ENCODE measurements at places on chromosomes 1 and 21. TPM values are rescaled to one million over a fixed set of nuclear protein-coding genes. Genes with fewer than 3 reads are reported as not detected.

CFAP45 gene
- 1.0 TPM for total RNA-seq

- H3K36me3 ChIP-seq = no peaks in the 10 kb centered on the region
- no peak overlapping the region for H3K27ac ChIP-seq
- peaks cover 38% of the 10 kb centered on the region for H3K4me1 ChIP-seq
- H3K27me3 ChIP-seq = peaks cover 6% of the 10 kb centered on the region
- DNase-seq = no peak
- H3K4me3 ChIP-seq = no peak overlapping the region
These were observed 36.7 kb upstream of the KIRREL1 start for GRCh38 chr1:157956732-157957131.

DNA sequence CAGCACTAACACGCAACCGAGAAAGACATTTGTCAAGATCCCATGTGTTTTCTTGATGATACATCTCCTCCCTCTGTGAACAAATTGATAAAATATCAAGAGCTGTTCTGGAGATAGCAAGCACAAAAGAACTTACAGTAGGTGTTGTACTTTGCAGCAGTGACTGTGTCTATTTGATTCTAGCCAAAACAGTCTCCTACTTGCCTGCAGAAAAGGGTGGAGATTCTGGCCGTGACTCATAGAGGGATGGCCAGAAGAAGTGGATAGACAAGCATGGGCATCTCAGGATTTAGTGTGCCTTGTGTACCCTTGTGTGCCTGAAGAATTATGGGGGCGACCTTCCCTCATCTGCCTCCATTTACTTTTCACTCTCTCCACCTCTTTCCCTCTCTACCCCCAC is 458.4 kb upstream of the LRRC7 start:
- DNase-seq = no peak
- H3K4me1 ChIP-seq = peaks cover 3% of the 10 kb centered on the region
- H3K4me3 ChIP-seq = no peak overlapping the region
- no peaks in the 10 kb centered on the region for H3K36me3 ChIP-seq
- no peaks in the 10 kb centered on the region for H3K27me3 ChIP-seq
- H3K27ac ChIP-seq = no peak overlapping the region

- no peak overlapping the region for H3K27ac ChIP-seq
- H3K36me3 ChIP-seq = no peaks in the 10 kb centered on the region
- H3K27me3 ChIP-seq = no peaks in the 10 kb centered on the region
- H3K4me3 ChIP-seq = no peak overlapping the region
- peaks cover 11% of the 10 kb centered on the region for H3K4me1 ChIP-seq
- no peak for DNase-seq
These were observed 709.0 kb downstream of the USP25 start for GRCh38 chr21:16438761-16439160.

DNA sequence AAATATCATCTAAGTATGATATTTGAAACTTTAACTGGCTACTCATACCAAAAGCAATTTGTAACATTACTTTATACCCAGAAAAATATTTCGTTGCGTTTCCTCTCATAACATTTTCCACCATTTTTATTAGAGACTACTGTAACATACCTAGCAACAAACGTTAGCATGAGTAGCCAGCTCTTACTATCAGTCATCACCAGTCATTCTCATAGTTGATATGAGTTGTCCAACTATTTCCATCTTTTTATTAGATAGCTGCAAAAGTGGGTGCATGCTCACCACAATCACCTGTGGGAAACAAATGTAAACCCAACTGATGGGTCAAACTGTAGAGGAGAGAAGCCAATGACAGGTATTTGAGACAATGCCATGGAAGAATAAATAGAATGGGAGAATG is 114.6 kb downstream of the AKT3 start:
- H3K36me3 ChIP-seq = no peaks in the 10 kb centered on the region
- H3K27ac ChIP-seq = no peak overlapping the region
- H3K27me3 ChIP-seq = no peaks in the 10 kb centered on the region
- DNase-seq = no peak
- H3K4me3 ChIP-seq = no peak overlapping the region

OR6K3 gene
- total RNA-seq = not detected

DNAJC16 gene
- 37.7 TPM for total RNA-seq

ETV3L gene
- 0.67 TPM for total RNA-seq

SLC26A9 gene
- total RNA-seq = 2.9 TPM

DNA sequence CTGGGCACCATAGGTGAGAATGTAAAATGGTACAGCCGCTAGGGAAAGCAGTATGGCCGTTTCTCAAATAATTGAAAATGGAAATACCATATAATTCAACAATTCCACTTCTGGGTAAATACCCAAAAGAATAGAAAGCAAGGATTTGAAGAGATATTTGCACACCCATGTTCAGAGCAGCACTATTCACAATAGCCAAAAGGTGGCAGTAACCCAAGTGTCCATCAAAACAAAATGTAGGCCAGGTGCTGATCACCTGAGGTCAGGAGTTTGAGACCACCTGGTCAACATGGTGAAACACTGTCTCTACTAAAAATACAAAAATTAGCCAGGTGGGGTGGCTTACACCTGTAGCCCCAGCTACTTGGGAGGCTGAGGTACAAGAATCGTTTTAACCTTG is 62.1 kb downstream of the OLIG1 start:
- H3K27ac ChIP-seq = no peak overlapping the region
- no peaks in the 10 kb centered on the region for H3K36me3 ChIP-seq
- no peak for DNase-seq
- H3K4me1 ChIP-seq = peaks cover 8% of the 10 kb centered on the region

GRCh38 chr1:119294199-119294598 is 74.4 kb upstream of the HAO2 start:
- no peak overlapping the region for H3K27ac ChIP-seq
- H3K4me1 ChIP-seq = peaks cover 22% of the 10 kb centered on the region
- H3K4me3 ChIP-seq = no peak overlapping the region
- DNase-seq = no peak
- H3K36me3 ChIP-seq = no peaks in the 10 kb centered on the region

PRKACB gene
- 101 TPM for total RNA-seq

PRAMEF18 gene
- not detected for total RNA-seq

BACE2 gene
- 15.6 TPM for total RNA-seq

CAPN9 gene
- total RNA-seq = 8.7 TPM

DNA sequence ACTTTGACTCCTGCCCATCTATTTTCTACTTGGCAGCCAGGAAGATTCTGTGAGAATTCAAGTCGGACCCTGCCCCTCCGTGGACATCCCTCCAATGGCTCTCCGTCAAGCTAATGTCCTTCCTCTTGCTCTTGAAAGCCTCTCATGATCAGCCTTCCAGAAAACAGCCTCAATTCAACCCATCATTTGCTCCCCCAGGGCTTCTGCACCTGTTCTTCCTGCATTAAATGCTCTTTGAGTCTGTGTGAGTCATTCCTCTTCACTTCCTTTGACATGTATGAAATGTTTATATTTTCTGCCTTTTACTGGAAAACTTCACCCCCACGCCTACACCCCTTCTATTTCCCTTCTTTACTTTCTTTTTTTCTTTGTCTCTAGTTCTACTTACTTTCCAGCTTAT is 734.1 kb upstream of the ZP4 start:
- no peaks in the 10 kb centered on the region for H3K4me1 ChIP-seq
- no peak overlapping the region for H3K27ac ChIP-seq
- no peak overlapping the region for H3K4me3 ChIP-seq
- no peaks in the 10 kb centered on the region for H3K27me3 ChIP-seq
- no peak for DNase-seq
- H3K36me3 ChIP-seq = no peaks in the 10 kb centered on the region

NRDC gene
- total RNA-seq = 200 TPM

- H3K27me3 ChIP-seq = peaks cover 17% of the 10 kb centered on the region
- no peak overlapping the region for H3K4me3 ChIP-seq
- H3K27ac ChIP-seq = no peak overlapping the region
- H3K36me3 ChIP-seq = no peaks in the 10 kb centered on the region
These were observed 47.0 kb downstream of the NEK2 start for GRCh38 chr1:211628417-211628816.

DNA sequence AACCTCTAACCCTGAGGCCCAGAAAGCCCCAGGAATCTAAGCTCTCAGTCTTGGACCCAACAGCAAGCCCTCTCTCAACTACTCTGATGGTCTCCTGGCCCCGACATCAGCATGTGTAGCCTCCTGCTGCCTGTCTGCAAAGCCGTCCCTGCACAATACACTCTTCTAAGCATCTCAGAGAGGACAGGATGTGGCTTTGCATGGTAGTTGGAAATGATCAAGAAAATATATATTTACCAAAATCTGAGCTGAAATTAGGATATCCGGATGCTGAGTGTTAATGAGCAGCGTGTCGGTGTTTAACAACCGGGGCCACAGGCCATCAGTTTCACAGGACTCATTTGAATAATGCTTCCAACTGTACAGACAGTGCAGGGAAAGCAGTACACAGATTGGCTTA is 59.1 kb upstream of the SIM2 start:
- peaks cover 18% of the 10 kb centered on the region for H3K27me3 ChIP-seq
- H3K27ac ChIP-seq = no peak overlapping the region
- no peak overlapping the region for H3K4me3 ChIP-seq
- peaks cover 8% of the 10 kb centered on the region for H3K4me1 ChIP-seq
- H3K36me3 ChIP-seq = no peaks in the 10 kb centered on the region

ZNF687 gene
- total RNA-seq = 45.0 TPM

S100A6 gene
- total RNA-seq = 12.5 TPM

DNA sequence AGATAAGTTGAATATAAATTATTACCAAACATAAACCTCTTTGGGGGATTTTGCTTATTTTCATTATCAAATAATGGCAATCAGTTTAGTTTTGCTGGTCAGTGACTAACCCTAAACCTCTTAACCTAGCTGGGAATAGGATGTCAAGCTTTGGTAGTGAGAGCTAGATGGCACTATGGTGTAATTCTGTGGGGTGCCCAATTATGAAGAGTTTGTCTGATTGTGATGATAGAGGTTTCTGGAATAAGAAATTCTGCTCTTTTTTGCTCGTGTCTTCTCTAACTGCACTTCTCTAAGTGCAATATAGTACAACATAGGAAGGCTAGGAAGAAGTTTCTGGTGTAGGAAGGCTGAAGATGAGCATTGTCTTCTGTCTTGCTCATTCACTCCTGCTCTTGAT is 59.8 kb downstream of the XCL1 start:
- H3K27me3 ChIP-seq = no peaks in the 10 kb centered on the region
- DNase-seq = no peak
- peaks cover 2% of the 10 kb centered on the region for H3K4me1 ChIP-seq
- no peak overlapping the region for H3K27ac ChIP-seq
- H3K36me3 ChIP-seq = no peaks in the 10 kb centered on the region
- no peak overlapping the region for H3K4me3 ChIP-seq

DNA sequence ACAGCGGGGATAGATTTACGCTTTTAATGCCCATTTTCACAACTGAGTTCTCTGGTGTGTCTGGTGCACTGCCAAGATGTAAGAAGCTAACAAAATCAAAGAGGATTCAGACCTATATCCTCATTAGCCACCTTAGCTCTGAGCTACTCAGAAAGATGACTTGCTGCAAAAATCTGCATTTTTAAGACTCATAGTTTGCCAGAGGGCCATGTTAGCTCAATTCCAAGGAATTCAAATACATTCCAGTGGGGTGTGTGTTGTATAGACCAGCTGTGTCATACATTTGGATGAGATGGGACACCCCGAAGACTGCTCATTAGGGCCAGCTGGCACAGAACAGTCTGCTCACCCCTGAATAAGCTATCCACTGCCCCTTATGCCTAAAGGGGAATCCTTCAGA is 8.9 kb downstream of the DENND2D start:
- no peak overlapping the region for H3K27ac ChIP-seq
- H3K4me1 ChIP-seq = peaks cover 13% of the 10 kb centered on the region
- H3K27me3 ChIP-seq = peaks cover 3% of the 10 kb centered on the region
- H3K36me3 ChIP-seq = peaks cover 19% of the 10 kb centered on the region

SNX7 gene
- total RNA-seq = 29.7 TPM

- peaks cover 6% of the 10 kb centered on the region for H3K27me3 ChIP-seq
- H3K27ac ChIP-seq = no peak overlapping the region
- peaks cover 1% of the 10 kb centered on the region for H3K36me3 ChIP-seq
- no peak overlapping the region for H3K4me3 ChIP-seq
- DNase-seq = no peak
These were observed 73.9 kb downstream of the DNTTIP2 start for GRCh38 chr1:93805027-93805610.

- H3K27ac ChIP-seq = no peak overlapping the region
- H3K36me3 ChIP-seq = peaks cover 34% of the 10 kb centered on the region
- peaks cover 9% of the 10 kb centered on the region for H3K4me1 ChIP-seq
- H3K4me3 ChIP-seq = no peak overlapping the region
- H3K27me3 ChIP-seq = no peaks in the 10 kb centered on the region
These were observed 9.2 kb downstream of the SFT2D2 start for GRCh38 chr1:168234846-168235547.

- H3K4me3 ChIP-seq = no peak overlapping the region
- peaks cover 3% of the 10 kb centered on the region for H3K4me1 ChIP-seq
- no peak for DNase-seq
- H3K27me3 ChIP-seq = no peaks in the 10 kb centered on the region
- peaks cover 5% of the 10 kb centered on the region for H3K36me3 ChIP-seq
These were observed 22.7 kb downstream of the WDTC1 start for GRCh38 chr1:27257155-27257554.

- H3K36me3 ChIP-seq = no peaks in the 10 kb centered on the region
- peaks cover 6% of the 10 kb centered on the region for H3K4me1 ChIP-seq
- no peak for DNase-seq
- no peak overlapping the region for H3K27ac ChIP-seq
- no peak overlapping the region for H3K4me3 ChIP-seq
- H3K27me3 ChIP-seq = peaks cover 17% of the 10 kb centered on the region
These were observed 18.0 kb downstream of the UMODL1 start for GRCh38 chr21:42089093-42089631.

GFI1 gene
- total RNA-seq = 0.17 TPM

LRRC39 gene
- 1.1 TPM for total RNA-seq

HES3 gene
- total RNA-seq = not detected

DNA sequence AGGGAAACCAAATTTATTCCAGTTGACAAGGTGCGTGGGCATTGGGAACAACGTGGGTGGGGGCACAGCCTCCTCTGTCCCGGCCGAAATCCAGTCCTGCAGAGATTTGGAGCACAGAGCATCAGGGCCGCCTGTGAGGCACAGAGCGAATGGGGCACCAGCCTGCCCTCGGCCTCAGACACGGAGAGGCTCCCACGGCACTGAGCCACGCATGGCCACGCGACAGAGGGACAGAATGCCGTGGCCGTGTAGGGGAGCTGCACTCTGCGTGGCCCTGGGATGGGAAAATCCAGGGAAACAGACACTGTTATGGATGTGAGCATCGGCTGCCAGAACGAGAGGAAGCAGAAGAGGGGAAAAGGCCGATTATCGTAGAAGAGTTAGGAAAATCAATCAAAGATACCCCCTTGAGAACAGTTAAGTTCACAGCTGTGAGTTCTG is 13.5 kb upstream of the C1orf159 start:
- H3K4me1 ChIP-seq = peaks cover 43% of the 10 kb centered on the region
- no peaks in the 10 kb centered on the region for H3K36me3 ChIP-seq
- H3K27me3 ChIP-seq = peaks cover 6% of the 10 kb centered on the region
- DNase-seq = no peak
- H3K4me3 ChIP-seq = no peak overlapping the region

GRCh38 chr1:232250838-232251237 is 379.1 kb downstream of the SIPA1L2 start:
- no peaks in the 10 kb centered on the region for H3K36me3 ChIP-seq
- peaks cover 73% of the 10 kb centered on the region for H3K27me3 ChIP-seq
- H3K27ac ChIP-seq = no peak overlapping the region
- no peak for DNase-seq
- peaks cover 2% of the 10 kb centered on the region for H3K4me1 ChIP-seq

UROD gene
- 61.5 TPM for total RNA-seq

- H3K36me3 ChIP-seq = peaks cover 14% of the 10 kb centered on the region
- H3K4me3 ChIP-seq = no peak overlapping the region
- no peak for DNase-seq
- no peaks in the 10 kb centered on the region for H3K27me3 ChIP-seq
- no peaks in the 10 kb centered on the region for H3K4me1 ChIP-seq
These were observed 12.5 kb downstream of the BPNT1 start for GRCh38 chr1:220076861-220077762.
